Liver (tissue), 10 donors: ENCODE measurements at places on chromosomes 5 and 9.

- DNase-seq: no peak
Observed at GRCh38 chr5:64592730-64593341, 87.0 kb downstream of the RGS7BP start.

DNA sequence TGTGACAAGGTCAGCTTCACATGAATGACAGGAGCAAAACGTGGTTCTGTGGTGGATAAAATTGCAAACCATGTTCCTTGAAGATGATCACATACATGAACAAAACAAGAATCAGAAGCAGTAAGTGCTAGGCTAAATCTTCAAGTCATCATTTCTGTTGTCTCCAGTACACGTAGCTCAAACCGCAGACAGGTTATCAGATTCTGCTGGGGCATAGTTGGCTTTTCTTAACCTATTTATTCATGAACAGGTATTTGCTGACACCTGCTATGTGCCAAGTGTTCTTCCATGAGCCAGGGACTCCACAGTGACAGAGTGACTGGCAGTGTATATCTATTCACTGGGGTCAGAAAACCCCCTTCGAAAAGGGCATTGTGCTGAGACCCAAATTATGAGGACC, 20.8 kb downstream of the MFAP3 start:
- no peak for DNase-seq

GRCh38 chr5:179805529-179806249, 977 bp downstream of the MGAT4B start:
- no peak for DNase-seq

- no peak for DNase-seq
Observed at GRCh38 chr9:73773896-73774295, 622.2 kb downstream of the ANXA1 start.
